ENCODE measurements at places on chromosomes 3 and 15.

DNA sequence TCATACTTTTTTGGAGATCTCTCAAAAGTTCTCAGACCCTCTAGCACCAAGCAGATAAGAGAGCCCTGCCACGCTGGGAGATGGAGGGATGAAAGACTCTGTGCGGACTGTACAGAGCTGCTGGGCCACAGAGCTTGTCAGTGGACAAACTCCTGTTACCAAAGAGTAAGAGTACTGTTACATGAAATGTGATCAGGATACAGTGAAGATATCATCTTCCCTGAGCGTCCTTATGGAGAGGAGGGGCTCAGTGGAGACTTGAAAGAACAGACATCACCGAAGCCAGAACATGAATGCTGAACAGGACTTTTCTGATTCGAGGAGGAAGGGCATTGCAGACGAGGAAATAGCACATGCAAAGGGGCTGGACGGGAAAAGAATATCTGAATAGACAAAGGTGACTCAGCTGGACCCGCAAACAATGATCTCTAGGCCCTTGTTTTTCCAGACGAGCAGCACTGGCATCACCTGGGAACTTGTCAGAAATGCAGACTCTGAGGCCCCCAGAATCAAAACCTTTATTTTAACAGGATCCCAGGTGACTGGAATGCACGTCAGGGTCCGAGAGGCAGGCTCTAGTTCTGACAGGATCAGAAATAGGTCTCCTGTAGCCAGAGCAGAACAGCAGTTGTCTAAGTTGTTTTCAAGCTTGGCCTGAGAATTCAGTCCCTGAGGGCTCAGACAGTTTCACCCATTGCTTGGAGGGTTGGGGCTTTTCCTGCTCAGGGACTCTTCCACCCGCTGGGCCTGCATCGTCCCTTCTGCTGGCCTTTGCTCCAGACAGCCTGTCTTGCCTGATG, 277.9 kb downstream of the RPLP1 start:
- no peak for DNase-seq

DNA sequence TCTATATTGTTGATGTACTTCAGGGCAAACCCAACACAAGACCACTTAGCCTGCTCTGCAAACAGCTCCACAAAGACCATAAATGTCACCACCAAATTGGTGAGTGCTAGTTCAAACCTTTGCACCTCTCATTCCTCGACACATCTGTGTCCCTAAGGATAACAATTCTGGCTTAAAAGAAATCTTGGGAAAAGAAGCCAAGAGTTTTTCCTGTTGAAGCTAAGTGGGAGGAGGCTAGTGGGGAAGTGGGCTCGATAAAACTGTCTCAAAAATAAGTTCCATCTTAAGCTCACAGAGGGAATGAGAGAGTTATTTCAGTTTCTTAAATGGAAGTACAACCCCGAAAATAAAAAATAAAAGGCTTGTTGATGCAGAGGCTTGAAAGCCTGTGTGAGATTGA, 40.4 kb upstream of the PRICKLE2 start:
- no peak for DNase-seq

GRCh38 chr15:86611417-86612040, 531.9 kb downstream of the AGBL1 start:
- no peak for DNase-seq

GRCh38 chr15:29864501-29864900, 42.2 kb upstream of the TJP1 start:
- no peak for DNase-seq

DNA sequence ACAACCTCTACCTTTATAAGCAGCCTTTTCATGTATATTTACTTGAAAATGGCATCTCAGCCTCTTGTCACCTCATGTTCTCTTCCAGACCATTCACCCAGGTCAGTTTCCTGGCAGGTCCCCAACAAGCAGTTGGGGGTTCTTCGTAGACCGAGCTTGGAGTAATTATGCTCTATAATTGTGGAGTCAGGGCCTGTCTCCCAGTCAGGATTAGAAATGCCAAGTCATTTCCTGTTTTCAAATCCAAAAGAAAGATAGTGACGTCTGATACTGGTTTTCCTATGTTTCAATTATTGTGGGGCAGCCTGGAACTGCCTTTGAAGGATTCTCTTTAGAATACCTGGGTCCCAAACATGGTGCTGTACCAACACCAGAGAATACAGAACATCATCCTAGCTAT, 430.6 kb downstream of the MECOM start:
- DNase-seq = no peak

DNA sequence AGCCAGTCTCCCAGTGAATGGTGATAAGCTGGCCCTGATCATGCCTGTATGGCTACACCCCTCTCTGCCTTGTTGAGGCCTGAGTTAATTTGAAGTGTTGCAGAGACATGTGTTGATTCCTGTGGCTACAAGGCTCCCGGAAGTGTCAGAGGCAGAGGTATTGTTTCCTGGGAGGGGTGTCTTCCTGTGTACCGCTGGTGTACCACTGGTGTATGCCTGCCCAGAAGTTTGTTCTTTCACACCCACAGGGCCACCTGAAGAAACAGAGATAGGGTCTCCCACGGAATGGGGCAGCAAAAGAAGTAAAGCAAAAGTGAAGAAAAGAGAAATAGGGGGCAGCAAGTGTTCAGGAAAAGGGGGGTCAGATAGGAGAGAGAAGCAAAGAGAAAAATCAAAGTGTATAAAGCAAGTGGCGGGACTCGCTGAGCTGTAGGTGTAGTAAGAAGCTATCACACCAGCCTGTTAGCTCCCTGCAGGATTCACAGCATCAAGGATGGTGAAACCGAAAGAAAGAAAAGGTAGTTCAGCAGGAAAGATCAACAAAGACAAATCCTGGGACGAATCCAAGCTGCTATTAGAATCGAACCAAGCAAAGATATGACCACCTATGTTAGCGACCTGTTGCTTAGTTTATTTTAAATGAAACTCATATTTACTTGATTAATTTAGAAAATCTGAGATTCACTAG, 36.6 kb upstream of the CD47 start:
- DNase-seq = peak; percentile 77

DNA sequence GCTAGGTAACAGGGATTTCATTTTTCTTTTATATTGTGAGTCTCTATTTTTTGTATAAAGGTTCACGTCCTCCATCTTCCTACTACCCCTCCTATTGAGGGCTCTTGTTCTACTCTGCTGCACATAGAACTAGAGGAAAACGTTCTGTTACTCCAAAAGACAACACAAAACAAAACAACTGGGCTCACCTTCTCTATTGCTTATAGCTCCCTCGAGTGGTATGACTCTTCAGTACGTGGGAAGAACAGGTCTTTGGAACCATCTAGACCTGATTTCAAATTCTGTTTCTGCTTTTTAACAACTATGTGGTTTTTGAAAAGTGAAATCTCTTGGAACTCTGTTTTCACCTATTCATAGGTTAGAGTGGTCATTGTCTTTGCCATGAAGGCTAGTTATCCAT, 515.3 kb downstream of the SOX2 start:
- DNase-seq = no peak

DNA sequence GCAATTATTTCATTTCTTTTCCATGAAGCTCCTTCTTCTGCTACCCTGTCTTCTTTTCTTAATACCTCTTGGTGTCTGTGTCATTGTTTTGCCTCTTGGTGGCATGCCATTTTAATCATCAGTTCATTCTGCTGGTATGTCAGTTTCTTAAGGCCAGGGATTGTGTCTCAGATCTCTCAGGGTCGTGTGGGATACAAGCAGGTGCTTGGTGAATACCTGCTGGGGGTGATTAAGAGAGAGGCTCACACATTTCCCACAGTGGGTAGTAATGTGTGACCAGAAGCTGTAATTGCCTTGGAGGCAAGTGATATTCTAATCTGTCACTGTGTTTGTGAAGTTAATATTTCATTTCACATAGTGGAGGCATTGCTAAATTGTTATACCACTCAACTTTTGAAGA, 361.4 kb upstream of the TRIM42 start:
- DNase-seq = no peak

DNA sequence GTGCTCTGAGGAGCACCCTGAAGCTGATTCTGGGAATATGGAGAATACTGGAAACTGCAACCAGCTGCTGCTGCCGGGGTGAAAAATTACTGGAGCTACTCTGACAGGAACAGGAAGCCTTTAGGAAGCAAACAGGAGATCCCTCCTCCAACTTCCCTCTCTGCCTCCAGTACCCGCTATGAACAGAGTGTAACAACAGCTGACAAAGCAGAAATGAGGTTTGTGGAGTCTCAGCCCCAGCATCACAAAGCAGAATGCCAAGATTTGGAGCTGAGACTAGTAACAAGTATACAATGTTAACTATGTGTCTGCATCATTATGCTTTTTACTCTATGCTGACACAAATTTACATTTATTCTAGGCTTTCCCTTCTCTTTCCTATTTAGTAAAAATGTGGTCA, 22.7 kb upstream of the PIAS1 start:
- peak; percentile 17 for DNase-seq

DNA sequence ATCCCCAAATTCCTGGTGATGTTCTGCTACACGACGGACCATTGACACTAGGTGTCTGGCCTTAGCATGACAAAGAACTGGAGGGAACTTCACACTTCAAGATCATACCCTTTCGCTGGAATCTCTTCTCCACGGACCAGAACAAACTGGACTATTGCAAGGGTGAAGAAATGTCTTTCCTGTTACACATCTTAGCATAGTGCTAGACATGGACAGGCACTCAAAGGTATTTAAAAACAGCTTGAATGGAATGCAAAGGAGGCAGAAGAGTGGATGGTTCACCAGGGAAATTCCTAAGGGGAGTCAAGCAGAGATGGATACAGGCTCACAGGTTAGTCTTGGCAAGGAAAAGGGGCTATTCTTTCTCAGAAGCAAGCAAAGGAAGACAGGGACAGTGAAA, 33.5 kb upstream of the PDZRN3 start:
- no peak for DNase-seq

DNA sequence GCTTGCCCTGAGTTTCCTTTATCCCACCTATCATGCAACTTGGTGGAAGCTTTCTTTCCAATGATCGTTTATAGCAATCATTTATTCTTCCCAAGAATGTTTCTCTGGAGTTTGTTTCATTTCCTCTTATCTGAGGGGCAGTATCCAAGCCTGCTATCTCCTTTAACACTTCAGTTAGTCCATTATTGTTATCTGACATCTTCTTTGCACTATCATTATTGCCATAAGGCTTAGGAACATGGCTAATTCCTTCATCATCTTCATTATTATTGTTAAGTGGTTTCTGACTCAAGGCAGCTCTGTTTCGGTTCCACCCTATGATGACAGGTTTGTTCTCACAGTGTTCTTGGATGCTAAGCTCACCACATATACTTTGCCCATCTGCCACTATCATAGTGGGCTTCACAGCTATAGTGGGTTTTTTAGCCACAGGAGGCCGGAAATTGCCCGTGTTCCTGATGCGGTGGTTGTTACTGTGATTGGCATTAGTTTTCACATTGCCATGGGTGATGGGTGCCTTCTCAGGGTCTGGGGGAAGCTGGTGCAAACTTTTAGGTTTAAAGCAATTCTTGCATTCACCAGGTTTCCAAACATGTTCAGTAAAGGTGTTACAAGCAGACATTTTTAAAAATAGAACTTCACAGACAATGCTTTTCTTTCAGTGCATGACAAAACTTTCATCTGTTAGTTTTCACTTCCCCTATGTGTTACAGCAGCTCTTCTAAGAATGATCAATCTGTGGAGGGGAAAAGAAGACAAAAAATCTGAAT, 110.6 kb upstream of the TSPAN3 start:
- no peak for DNase-seq

DNA sequence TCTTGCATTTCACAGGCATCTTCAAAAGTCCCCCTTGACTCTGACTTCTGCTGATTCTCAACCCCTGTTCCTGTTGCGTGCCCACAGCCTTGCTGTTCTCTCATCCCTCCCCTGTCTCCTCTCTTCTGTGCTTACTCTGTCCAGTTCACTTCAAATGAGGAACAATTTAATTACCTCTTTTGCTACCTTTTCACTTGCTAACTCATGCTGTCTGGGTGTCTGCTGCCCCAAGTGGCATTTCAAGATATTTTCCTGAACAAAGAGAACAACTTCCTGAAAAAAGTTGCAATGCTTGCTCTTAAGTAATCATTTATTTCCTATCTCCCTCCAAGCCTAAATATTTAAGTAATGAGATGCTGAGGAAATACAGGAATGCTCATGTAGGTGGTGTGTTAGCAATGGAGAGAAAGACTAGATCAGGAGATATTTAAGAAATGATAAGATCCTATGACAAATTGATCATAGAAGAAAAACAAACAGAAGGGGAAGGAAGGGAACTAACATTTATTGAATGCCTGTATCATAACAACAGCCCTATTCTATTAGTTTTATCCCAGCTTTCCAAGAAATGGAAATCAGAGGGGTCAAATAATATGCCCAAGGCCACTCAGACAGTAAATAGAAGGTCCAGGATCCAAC, 42.2 kb downstream of the SV2B start:
- peak; percentile 52 for DNase-seq

DNA sequence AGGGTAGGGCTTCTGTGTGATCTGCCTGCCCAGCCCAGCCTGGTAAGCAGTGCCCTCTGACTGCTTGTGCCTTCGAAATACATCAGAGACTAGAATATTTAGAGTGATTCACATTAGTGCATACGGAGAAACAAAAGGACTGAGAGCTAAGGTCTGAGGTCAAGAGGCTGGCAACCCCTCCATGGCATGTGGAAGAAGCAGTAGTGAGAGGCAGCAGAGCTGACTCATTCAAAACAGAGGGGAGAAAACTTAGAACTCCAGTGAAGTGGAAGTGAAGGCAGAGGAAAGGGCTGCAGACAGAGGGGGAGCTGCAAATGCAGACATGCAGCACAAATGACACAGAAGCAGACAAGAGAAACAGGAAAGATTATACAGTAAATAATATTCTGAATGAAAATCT, 61.6 kb downstream of the ULK4 start:
- no peak for DNase-seq

- DNase-seq = peak; percentile 74
Measured at GRCh38 chr3:53122933-53123305, 7.3 kb downstream of the RFT1 start.

DNA sequence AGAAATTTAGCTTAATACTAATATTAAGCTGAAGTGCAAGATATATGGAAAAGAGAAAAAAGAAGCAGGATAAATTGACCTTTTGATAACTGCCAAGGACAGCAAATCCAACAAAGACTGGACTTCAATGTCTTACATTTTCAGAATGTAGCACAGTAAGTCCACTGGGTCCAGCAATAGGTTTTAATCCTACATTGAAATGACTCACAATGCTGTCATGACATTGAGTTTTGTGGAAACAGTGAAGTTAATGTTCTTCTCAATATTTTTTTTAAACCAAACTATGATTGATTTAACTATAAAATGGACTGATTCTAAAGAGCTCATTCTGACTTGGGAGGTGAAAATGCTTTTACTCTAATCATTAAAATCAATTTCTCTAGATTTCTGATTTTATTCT, 166.6 kb upstream of the ZNF717 start:
- no peak for DNase-seq

- no peak for DNase-seq
Measured at GRCh38 chr3:34212175-34212574, 413.7 kb downstream of the PDCD6IP start.
